Bronchial epithelial cell (primary cell): ENCODE measurements at places on chromosomes 4 and X.

- peak; percentile 27 for DNase-seq
Measured at GRCh38 chr4:160141206-160141605, 1038.3 kb downstream of the RAPGEF2 start.

DNA sequence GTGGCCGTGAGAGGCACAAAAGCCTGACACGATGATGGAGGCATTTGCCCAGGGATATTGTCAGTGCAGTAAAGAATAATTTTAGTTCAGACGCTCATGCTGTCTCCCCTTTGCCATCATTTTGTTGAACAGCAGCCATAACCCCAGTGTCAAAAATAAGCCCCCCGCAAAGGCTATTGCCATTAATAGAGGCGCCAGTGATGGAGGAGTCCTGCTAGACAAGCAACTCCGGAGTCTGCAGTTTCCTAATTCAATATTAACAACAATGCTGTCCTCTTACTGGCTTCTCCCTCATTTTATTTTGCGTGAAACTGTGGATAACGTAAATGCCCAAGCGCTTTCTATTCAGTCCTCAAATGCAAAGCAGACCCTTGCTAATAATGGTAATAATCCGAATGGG is 603 bp upstream of the SMS start:
- DNase-seq = no peak

DNA sequence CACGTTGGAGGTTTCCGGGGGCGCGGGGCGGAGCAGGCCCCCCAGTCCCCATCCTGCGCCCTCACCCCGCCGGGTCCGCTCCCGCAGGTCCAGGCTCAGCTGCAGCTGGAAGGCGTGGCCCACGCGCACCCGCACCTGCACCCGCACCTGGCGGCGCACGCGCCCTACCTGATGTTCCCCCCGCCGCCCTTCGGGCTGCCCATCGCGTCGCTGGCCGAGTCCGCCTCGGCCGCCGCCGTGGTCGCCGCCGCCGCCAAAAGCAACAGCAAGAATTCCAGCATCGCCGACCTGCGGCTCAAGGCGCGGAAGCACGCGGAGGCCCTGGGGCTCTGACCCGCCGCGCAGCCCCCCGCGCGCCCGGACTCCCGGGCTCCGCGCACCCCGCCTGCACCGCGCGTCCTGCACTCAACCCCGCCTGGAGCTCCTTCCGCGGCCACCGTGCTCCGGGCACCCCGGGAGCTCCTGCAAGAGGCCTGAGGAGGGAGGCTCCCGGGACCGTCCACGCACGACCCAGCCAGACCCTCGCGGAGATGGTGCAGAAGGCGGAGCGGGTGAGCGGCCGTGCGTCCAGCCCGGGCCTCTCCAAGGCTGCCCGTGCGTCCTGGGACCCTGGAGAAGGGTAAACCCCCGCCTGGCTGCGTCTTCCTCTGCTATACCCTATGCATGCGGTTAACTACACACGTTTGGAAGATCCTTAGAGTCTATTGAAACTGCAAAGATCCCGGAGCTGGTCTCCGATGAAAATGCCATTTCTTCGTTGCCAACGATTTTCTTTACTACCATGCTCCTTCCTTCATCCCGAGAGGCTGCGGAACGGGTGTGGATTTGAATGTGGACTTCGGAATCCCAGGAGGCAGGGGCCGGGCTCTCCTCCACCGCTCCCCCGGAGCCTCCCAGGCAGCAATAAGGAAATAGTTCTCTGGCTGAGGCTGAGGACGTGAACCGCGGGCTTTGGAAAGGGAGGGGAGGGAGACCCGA is 14.0 kb downstream of the SHOX start:
- DNase-seq = no peak

DNA sequence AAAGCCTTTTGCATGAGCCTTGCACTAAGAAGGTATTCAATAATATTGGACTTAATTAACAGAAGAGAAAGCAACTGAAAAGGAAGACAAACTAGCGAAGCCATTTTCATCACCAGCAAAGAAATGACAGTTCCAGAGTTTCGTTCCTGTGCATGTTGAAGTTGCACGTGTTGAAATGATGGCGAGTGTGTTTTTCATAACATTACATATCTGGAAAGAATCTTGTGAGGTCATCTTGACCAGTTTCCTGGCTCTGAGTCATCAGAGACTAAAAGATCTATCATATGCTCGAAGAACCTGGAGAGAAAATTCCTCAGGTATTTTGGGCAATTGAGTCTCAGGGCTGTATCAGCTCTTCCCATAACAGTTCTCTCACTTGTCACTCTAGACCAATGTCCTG is 106.2 kb upstream of the MAML3 start:
- peak; percentile 94 for DNase-seq

- DNase-seq = peak; percentile 15
Measured at GRCh38 chrX:38627683-38628082, 66.3 kb downstream of the TSPAN7 start.

- DNase-seq = no peak
Measured at GRCh38 chr4:23921447-23921845, 31.6 kb upstream of the PPARGC1A start.

DNA sequence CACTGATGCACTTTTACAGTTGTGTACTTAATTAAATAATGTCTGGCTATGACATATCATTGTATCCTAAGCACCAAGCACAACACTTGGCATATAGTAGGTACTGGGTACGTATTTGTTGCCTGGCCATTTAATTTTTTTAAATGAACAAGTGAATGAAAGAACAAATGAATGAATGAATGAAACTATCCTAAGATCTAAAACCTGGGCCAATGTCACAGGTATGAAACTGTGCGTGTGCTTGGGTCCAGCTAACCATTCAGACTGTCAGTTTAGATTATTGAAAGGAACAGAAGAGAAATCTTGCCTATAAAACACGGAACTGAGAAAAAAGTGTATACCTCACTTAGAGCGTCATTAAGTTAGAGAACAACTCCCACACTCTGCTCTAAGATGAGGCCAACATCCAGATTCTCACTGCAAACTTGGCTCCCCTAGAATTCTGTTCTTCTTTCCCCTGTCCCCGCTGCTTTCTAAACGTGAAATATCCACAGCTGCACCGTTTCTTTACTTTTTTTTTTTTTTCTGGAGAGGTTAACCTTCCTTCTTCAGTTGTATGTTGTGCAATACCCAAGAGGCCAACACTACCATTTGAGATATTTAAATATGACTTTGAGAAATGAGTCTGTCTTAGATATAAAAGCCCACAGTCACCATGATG is 17.3 kb upstream of the SEL1L3 start:
- DNase-seq = no peak
